ENCODE measurements at places on chromosomes 3 and 15.

- peaks cover 5% of the 10 kb centered on the region for H3K4me1 ChIP-seq
- H3K36me3 ChIP-seq, result peaks cover 27% of the 10 kb centered on the region
- no peak for DNase-seq
- H3K4me3 ChIP-seq, result peak overlapping the region; percentile 89
Observed at GRCh38 chr3:55484191-55484689, 2.9 kb downstream of the WNT5A start.

- peaks cover 4% of the 10 kb centered on the region for H3K4me1 ChIP-seq
- H3K36me3 ChIP-seq, result peaks cover 28% of the 10 kb centered on the region
- DNase-seq, result no peak
- H3K27ac ChIP-seq, result no peak overlapping the region
- H3K4me3 ChIP-seq, result no peak overlapping the region
Observed at GRCh38 chr3:113254171-113254947, 43.0 kb downstream of the BOC start.

DNA sequence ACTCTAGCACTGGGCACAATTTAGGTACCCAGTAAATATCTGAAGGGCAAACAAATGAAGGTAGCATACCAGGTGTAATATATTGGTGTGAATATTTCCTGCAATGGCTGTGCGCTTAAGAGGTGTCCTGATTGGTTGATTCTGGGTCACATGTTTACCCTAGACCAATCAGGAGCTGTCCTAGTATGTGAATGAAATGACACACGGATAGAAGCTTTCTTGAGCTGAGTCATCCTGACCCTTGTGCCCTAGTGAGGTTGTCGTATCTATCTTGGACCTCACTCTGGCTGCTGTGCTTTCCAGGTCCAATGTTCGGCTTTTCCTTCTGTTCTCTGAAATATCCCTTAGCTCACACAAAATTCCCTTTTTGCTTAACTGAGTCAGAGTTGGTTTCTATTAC lies 58.1 kb upstream of the FOXP1 start:
- H3K27me3 ChIP-seq, result peaks cover 19% of the 10 kb centered on the region
- no peak overlapping the region for H3K4me3 ChIP-seq
- H3K4me1 ChIP-seq, result peaks cover 2% of the 10 kb centered on the region

DNA sequence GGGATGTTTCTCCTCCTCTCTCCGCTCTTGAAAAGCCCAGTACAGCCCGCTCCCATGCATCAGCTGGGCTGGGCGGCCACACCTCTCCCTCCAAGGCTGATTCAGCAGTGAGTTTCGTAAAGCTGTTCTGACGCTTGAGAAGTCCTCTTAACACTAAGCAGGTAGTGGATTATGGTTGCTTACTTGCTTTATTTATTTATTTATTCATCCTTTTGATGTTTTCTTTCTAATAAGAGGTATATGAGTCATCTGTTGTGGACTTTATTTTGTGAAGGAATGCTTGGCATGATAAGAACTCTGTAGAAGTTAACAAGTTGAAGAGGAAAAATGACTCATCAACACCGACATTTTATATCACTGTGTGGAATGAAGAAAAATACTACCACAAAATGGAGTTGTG lies 285.0 kb downstream of the SQOR start:
- H3K27me3 ChIP-seq, result no peaks in the 10 kb centered on the region
- H3K4me3 ChIP-seq, result no peak overlapping the region
- no peaks in the 10 kb centered on the region for H3K36me3 ChIP-seq
- H3K27ac ChIP-seq, result no peak overlapping the region
- H3K4me1 ChIP-seq, result no peaks in the 10 kb centered on the region

GRCh38 chr15:81410318-81410753 lies 36.3 kb upstream of the TMC3 start:
- H3K27me3 ChIP-seq, result peaks cover 14% of the 10 kb centered on the region
- no peaks in the 10 kb centered on the region for H3K4me1 ChIP-seq
- no peaks in the 10 kb centered on the region for H3K36me3 ChIP-seq
- peak; percentile 74 for DNase-seq
- H3K4me3 ChIP-seq, result no peak overlapping the region
